Activated CD4-positive, alpha-beta T cell treated with anti-CD3 and anti-CD28 coated beads for 48 hours (primary cell): ENCODE measurements at places on chromosomes 6 and 20.

DNA sequence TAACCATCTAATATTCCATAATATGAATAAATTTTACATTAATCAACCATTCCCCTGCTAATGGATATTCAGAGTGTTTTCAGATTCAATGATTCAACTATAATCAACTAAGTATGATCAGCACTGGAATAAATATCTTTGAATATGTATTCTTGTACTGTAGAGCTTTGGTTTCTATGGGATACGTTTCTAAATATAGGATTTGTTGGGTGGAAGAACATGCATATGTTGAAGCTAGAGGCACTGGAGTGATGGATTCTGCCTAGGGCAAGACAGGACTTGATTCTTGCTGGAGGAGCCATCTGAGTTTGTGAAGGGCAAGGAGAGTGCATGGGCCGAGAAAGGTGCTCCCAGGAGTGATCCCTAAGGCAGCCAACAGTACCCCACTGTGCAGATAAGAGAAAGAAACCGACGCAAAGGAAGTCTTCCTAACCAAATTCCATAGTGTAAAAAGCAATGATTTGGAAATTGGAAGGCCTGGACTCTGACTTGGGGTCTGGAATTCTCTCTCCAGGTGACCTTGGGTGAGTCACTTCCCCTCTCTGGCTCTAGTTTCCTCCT, 418.7 kb downstream of the PREX1 start:
- DNase-seq, result no peak

- no peak for DNase-seq
Observed at GRCh38 chr6:19692506-19693298, 144.5 kb upstream of the ID4 start.

DNA sequence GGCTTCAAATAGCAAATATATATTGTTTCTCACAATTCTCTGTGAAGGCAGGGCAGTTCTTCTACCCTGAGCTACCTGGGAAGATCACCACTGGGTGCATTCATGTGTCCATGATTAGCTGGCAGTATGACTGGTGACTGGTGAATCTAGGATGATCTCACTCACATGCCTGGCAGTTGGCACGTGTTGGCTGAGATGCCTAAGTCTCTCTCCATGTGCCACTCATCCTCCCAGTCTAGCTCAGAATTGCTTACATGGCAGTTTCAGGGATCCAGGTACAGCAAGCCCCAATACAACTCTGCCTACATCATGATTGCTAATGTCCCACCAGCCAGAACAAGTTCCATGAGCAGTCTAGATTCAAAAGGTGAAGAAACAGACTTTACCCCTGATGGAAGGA, 346.8 kb upstream of the CNR1 start:
- no peak for DNase-seq

GRCh38 chr6:166464068-166465002, 81.6 kb upstream of the MPC1 start:
- no peak for DNase-seq

- DNase-seq, result no peak
Observed at GRCh38 chr6:166615059-166615770, 11.8 kb downstream of the RPS6KA2 start.

DNA sequence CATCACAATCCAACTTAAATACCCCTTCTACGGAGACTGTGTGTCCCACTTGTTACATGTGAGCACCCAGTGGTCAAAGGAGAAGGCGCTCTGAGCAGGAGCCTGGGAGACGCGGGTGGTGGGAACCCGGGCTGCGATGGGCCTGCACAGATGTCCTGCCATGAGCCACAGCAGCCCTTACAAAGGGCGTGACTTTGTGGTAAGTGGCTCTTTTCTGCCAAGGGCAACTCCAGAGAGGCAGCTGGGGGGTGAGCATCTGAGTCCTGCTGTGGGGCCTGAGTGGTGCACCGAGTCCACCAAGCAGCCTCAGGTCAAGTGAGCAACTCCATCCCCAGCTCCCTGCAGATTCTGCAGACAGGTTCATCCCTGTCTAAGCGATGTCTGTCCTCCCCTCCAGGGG, 33.6 kb upstream of the CST7 start:
- no peak for DNase-seq

DNA sequence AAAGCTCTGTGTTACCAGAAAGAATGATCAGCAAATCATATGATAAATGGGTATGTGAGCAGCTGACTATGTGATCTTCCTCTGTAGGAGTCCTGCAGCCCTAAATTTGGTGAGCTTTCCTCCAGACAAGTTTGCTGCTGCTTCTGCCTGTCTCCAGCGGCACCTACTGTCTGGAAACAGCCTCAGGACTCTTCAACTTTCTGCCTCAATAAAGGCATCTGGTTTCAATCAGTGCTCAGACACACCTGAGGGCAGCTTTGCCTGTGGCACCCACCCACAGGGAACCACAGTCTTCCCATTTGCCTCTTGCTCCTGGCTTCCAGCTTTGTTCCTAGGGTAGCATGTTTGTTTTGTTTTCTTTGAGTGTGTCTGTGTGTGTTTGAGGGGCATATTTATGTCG, 727.9 kb upstream of the MAN1A1 start:
- no peak for DNase-seq

- no peak for DNase-seq
Observed at GRCh38 chr20:18224968-18225568, 63.3 kb upstream of the ZNF133 start.
